Memory B cell (primary cell): ENCODE measurements at places on chromosomes 2 and 18.

DNA sequence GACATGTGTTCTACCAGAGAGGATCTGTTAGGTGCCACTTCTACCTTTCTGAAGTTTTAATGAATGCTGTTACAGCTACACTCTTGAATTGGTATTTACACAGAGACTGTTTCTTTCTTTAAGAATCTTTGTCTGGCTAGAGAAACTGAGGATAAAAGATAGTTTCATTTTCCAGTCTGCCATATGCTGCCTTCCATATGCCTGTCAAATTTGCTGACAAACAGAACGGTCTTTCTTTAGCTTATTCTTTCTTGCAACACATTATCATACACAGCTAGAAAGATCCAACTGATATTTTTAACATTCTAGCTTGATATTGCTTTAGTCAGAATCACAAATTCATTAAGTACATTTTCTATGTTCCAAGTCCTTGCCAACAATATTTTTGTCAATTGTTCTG, 409.8 kb upstream of the CELF4 start:
- DNase-seq: no peak

DNA sequence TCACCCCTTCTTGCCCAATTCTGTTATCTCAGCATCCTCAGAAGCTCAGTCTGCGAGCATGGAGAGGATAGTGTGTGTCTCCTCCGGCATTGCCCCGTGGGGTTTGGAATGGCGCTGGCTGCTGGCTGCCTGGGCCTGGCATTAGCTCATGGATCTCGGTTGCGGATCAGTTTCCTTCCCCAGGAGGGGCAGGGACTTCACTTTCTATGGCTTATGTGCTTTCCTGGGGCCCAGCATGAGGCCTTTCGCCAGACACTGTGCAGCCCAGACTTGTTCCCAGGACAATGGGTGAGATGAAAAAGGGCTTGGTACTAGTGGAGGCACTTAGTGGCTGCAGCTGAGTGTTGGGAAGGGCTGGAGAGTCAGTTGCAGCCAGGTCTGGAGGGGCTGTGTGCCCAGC, 143.3 kb downstream of the GLI2 start:
- no peak for DNase-seq

DNA sequence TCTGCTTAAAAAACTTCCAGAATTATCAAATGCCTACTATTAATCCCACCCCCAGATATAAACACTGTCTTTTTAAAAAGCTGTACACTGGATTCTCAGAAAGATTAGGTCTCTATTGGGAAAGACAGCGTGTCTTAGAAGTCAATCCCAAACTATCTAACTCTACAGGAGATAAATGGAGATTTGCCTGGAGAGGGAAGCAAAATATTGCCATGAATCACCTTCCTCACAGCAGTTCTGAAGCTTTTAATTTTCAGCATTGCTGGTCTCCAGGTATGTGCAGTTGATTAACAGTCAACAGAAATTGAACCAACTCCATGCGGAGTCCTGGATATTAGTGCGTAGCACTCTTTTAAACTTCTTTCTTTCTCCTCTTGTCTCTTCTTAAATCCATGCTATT, 122.2 kb downstream of the DSC3 start:
- DNase-seq: no peak

DNA sequence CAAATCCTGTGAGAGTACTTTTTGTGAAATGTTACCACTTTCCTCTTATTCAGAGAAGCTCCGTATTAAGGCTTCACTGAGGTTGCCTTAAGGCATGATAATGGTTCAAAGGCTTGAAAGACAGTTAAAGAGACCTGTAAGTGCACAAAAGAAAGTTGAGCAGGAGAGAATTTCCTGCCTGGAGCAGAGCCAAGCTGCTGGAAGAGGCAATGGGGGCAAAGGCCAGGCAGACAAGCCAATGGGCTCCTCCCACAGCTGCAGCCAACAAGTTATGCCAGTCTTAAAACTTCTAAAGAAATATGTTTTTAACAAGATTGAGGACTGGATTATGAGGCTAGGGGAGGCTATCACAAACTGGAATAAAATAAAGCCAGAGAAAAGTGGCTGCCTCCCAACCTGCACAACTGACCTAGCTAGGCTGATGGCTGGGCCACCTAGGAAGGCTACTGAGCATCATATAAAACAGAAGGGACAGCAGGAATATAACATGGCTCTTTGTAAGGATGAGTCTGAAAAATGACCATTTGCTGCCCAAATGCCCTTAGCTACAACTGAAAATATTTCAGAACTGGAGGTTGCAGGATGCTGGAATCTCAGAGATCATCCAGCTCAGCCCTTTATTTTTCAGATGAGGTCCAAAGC, 2.1 kb downstream of the IL1B start:
- no peak for DNase-seq

DNA sequence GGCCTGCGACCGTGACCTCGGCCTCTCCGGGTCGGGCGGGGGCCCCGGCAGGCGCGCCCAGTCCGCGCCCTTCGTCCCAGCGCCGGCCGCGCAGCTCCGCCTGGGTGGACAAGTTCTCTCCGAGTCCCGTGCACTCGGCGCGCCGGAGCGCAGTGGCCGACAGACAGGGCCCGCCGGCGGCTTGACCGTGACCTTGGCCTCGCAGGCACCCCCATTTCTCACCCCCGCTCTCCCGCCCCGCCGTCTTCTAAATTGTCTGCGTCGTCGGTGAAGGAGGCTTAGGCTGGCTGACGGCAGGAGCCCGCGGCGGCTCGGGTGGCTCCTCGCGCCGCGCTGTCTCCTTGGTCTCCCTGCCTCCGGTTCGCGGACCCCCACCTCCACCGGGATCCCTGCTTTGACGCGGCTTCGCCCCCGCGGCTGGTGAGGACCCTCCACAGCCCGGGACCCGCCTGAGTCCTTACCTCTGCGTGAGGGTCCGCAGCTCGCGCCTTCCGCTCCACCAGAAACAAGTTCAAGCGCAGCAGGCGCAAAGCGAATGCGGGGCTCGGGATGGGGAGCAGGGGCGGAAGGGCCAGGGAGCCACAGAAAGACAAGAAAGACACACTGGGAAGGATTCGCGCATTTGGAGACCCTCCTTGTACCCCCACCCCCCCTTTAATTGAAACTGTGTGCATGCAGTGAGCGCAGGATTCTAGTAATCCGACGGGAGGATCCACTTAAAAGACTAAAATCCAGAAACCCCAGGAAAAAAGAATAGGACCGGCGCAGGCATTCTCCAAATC, 4.0 kb downstream of the PTGR3 start:
- DNase-seq: no peak

GRCh38 chr2:110991911-110992310, 128.8 kb upstream of the BCL2L11 start:
- DNase-seq: no peak

DNA sequence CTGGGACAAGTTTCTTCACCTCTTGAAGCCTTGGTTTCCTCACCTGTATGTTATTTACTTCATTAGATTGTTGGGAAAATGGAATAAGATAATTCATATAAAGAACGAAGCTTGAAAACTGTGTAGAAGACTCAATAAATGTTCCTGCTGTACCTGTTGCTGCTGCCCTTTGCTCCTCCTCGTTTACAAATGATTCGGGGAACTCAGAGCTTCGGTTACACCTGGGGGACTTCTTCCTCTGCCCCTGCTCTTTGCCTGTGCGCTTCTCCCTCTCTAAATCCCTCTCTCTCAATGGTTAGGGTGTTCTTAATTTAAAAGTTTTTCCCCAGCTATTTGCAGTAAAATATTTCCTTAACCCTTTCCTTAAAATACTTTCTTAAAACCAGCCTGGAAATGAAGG, 3.3 kb upstream of the RMDN2 start:
- no peak for DNase-seq

DNA sequence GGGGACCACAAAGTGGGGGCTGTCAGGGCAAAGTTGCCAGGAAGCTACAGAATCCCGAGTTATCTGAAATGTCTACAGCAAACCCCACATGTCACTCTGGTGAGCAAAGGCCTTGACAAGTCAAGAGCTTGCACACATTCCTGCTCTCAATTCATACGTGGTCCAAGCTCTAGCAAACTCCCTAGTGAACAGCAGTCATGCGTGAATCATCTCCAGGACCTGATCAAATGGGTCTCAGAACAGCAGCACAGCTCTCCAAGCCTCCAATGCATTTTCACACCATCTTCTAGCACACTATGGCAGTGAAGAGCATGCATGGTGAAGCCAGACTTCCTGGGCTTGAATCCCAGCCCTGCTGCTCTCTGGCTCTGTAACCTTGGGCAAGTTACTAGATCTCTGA, 68.5 kb downstream of the MYO5B start:
- DNase-seq: no peak

- DNase-seq: no peak
Observed at GRCh38 chr2:127117603-127118002, 10.6 kb upstream of the BIN1 start.

DNA sequence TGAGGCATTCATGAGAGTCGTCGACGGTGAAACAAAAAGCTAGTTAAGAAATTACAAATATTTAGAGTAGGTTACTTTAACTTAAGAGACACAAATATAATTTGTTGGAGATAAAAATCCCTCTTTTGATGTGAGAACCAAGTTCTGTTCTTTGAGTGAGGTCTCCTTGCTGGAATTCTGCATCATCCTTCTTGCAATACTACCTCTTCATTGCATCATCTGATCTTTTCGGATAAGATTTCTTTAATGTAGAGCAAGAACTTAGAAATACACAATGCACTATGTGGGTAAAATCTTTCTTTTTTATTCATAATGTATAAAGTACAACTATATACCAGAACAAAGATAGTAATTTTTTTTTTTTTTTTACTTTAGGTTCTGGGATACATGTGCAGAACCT, 118.4 kb downstream of the ARL4C start:
- no peak for DNase-seq

DNA sequence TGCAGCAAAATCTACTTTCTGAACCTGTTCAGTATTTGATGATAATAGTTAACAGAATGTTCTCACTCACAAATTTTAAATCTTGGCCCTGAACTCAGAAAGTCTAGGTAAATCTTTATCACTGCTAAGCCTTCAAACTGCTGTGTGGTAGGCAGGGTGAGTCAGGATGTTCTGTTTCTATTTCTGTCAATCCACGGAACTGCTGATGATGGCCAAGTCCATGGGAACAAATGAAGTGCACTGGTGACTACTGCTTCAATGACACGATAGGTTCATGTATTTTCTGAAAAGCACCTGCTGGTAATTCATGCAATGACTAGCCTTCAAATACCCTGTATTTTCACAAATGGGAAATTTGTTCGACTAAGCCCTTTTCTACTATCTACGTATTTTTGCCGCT, 14.2 kb downstream of the NIFK start:
- DNase-seq: no peak

GRCh38 chr2:70964133-70964532, 14.3 kb upstream of the ANKRD53 start:
- DNase-seq: no peak
